Breast epithelium (tissue), 4 donors: ENCODE measurements at places on chromosomes 6 and 20.

- DNase-seq, result no peak
These were observed 15.6 kb downstream of the HAO1 start for GRCh38 chr20:7924692-7925091.

DNA sequence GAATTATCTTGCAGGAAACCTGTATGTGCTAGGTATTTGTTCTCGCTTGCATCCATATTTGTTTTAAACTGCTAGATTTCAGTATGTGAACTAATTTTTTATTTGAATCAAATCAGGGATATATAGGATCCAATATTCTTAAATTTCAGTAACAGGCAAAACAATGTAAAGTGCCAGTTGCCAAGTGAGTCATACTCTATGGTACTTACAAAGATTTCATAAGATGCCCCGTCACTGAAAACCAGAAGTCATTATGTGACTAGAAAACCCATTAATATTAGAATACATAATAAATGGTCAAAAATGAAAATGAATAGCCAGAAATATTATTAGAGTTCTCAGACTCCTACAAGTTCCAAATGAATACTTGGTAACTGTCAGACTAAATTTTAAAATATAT, 481.2 kb downstream of the TFAP2A start:
- no peak for DNase-seq

DNA sequence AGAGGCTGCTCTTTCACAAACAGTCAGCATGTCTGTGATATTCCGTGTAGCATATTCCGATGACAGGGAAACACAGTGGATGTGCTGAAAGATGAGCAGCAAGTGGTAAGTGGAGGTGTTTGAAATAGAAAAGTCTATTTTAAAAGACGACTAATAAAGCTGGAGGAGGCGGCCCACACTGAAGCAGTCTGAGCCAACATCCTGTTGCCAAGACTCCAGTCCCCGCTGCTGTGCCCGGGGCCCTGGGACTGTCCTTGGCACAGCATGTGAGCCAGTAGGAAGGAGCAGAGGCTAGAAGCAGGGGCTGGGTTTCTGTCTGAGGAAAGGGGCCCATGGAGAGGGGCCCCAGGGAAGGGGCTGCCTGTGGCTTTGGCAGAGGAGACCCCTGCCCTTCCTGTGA, 351.5 kb upstream of the CHD6 start:
- DNase-seq, result no peak

GRCh38 chr6:127946388-127946787, 45.5 kb upstream of the THEMIS start:
- DNase-seq, result no peak

- DNase-seq, result no peak
These were observed 150.8 kb downstream of the EDN1 start for GRCh38 chr6:12440981-12441380.

GRCh38 chr6:75317503-75318206, 33.1 kb upstream of the TMEM30A start:
- no peak for DNase-seq

DNA sequence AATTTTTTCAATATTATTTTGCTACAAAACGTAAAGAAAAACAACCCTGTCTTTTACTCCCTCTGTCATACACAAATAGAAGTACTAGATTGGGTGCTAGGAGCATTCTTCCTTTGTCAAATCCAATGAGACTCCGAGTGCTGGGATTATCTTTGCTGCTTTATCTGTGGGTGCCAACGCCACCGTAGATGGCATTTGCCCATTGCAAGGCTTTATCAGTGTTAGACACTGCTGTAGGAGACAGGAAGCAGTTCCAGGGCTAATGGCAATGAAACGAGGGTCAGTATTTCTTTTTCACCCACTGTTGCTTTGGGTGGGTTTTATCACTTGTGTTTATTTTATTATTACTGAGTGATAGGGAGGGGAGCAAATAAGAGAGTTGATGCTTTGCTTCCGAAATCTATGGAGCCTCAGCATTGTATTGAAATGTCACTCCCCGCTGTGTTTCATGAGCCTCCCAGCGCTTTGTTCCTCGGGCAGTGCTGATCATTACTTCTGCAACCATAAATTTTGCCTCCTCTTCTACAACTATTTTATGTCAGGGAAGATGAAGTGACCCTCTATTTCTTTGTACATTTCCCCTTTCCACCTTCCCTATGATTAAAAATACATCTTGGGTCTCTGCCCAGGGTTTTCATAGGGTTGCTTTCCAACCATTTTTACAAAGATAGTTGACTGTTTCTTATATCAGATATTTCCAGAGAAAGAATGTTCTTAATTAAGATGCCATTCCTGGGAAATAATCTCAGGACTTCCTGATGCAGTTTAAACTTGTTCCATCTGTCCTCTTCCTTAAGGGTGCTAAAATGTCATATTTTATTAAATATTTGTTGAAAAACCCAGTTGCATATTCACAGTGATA, 86.7 kb upstream of the LAMP5 start:
- DNase-seq, result no peak

DNA sequence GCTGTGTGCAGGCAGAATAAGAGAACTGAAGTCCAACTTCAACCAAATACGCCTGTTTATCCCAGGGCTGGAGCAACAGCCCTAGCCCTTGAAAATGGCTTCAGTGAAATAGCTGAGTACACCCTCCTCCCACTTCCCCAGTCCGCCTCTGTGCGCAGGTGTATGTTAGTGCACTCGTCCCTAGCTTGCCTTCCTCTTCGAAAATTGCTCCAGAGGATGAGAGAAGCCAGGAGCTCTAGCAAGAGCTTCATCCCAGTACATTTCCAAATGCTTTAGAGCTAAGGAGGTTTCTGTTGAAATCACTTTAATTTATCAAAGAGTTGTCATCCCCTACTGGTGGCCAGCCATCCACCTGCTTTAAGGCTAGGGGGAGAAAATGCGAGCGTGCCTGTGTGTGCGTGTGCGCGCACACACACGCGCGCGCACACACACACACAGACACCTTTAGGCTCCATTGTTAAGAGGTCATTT, 5.4 kb upstream of the POU3F2 start:
- DNase-seq, result no peak

DNA sequence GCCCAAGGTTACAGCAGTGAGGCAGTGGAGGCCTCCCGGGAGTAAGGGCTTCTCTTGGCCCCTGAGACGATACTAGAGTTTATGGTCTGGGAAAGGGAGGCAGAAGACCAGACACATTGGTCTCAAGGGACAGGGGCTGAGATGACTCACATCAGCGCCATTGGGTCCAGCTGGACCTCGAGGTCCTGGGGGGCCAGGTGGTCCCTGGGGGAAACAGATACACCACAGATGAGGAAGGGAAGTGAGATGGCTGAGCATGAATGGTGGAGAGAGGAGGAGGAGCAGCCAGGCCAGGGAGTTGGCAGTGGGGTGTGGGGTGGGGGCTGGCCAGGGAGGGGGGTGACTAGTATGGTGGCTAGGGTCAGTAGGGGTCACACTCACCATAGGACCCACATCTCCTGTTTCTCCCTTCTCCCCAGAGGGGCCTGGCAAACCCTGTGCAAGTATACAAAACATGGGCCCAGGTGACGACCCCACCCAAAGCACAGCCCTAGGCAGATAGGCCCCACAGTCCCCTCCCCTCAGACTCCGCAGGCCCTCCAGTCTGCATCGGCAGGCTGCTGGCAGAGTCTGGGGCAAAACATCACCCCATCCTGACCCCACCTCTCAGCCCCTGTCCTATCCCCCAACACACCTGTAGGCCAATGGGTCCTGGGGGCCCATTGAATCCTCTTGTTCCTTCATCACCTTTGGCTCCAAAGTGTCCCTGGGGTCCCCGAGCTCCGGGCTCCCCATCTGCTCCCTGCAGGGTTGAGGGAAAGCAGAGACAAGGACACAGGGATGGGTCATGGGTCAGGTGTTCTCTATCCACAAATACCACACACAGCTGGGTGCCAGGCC, 21.9 kb downstream of the COL11A2 start:
- peak; percentile 40 for DNase-seq

DNA sequence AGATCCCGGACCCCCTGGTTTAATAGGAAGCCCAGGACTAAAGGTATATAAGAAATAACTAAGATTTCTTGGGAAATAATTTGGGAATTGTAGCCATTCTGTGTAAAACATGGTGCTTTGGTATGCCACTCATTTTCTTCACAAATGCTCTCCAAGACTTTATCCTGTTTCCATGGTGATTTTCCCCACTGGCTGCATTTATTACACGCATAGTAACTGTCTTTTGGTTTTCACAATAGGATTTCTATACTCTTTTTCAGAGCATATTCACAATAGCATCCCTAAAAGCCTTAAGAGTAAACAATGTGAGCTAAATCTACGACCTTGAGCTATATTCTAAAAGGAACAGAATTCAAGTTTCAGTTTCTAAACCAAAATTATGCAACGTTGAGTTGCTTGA, 160.8 kb downstream of the COL9A1 start:
- DNase-seq, result no peak

GRCh38 chr6:87918461-87918941, 129.1 kb upstream of the SPACA1 start:
- no peak for DNase-seq

DNA sequence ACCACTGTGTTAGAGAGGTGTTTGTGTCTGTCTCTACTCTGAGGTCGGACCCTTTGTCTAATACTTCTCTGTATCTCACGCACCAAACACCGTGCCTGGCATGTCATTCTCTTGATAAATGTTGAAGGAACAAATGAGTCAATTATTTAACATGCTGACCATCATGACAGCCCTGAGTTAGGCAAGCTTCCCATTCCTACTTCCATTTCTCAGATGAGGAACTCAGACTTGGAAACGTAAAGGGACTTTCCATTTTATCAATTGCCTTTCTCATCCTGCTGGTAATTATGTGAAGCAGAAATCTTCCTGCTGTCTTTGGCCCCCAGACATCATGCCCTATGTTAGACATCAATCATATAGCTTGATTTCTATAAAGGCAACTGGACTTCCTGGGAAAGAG, 227.0 kb upstream of the ECI2 start:
- no peak for DNase-seq

- no peak for DNase-seq
These were observed 24.5 kb downstream of the DTNBP1 start for GRCh38 chr6:15638373-15638772.

GRCh38 chr20:6492271-6493055, 275.0 kb upstream of the BMP2 start:
- no peak for DNase-seq

DNA sequence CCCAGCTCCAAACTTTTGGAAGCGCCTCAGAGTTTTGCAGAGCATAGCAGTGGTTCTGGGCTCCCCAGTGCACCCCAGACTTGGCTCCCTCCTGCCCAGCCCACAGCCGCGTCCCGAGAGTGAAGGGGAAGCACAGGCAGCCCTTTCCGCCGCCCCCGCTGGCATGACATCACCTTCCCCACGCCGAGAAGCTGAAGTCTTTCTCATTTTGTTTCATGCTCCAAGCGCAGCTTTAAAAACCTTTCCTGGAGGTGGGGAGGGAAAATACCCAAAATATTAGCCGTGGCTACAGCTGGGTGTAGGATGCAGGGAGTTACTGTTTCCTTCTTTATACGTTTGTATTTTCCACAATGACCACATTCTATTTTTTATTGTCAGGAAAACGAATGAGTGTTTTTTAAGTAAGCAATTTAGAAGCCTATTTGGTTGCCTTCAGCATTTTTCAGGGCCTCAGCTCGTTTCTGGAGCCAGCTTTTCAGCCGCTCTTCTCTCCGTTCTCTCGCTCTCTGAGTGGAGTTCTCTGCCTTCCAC, 72.9 kb downstream of the SNX5 start:
- DNase-seq, result no peak

DNA sequence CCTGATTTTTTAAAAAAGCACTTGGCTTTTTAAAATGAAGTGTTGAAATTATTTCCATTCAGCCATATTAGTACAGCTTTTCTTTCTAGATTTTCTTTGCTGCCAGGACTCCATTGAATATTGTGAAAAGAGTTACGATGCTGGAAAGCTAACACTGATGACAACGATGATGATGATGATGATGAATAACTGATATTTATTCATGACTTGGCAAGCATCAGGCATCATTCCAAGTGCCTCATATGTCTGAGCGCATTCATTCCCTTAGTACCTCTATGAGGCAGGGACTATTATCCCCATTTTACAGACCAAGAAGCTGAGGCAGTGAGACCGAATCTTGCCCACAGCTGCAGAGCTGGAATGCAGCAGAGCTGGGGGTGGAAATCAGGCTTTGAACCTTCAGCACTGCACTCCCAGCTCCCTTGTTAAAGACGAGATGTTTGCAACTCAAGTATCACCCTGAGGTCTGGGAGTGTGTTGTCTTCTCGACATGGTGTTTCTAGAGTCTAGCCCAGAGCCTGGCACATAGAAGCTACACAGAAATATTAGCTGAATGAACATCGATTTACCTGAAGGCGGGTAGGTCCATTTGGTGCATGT, 85.5 kb upstream of the FRMD1 start:
- DNase-seq, result no peak

DNA sequence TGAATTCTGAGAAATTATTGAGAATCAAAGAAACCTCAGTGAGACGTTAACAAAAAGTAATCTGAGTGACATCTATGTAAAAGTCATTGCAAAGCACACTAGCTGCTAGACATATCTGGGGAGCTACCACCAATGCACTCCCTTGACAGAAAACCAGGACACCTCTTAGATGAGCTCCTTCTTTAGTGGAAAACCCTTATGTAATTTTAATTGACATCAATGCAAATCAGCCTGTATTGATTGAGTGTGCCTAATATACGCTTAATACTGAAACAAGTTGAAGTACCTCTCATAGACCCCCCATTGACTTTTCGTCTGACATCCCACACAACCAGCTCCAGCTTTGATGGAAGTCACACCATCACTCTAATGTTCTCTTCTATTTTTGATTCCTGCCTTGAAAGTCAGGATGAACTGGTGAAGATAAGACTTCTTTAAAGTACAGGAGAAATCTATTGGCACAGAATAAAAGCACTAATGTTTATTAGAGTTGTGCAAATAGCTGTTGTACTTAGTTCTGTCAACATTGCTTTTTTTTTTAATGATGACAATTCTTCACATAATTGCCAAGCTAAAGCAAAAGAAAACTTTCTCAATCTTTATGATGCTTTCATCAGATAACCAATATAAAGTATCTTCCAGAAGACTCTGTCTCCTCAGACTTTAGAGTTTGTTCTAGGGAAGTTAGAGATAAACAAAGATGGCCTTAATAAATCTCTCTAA, 98.0 kb upstream of the FAM8A1 start:
- no peak for DNase-seq

DNA sequence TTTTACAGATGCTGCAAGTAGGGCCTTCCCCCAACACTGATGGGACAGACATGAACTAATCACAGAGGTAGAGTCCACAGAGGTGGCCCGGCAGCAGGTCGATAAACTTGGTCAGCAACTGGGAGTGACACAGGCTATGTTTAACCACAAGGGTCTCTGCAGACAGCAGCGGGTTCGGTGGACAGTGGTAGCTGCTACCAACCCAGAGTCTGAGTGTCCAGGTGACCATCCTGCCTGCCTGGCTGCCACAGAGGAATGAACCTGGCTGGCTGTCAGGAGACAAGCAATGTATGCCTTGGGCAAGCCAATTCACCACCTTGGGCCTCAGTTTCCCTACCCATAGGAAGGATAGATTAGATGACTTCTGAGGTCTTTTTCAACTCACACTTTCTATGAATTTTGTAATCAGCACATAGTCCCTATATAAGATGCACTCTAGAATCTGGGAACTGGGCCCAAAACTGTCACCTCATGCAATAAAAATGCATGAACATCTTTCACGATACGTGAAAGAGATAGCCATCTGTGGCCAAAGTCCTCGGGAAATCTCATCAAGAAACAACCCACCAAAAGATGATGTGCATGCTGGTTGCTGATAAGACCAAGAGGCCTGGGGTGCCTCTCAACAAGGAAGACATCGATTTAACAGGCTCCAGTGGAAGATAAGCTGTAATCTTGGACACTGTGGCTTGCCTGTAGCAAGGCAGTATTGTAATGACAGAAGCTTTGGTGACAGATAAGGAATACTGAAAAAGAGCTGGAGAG, 30.5 kb downstream of the MDGA1 start:
- DNase-seq, result no peak

GRCh38 chr6:104625536-104625935, 234.2 kb downstream of the HACE1 start:
- DNase-seq, result no peak
